ENCODE measurements at places on chromosomes 11 and 22. TPM values are rescaled to one million over a fixed set of nuclear protein-coding genes. Genes with fewer than 3 reads are reported as not detected.

Gene CSNK1E
- total RNA-seq: 99.9 TPM

DNA sequence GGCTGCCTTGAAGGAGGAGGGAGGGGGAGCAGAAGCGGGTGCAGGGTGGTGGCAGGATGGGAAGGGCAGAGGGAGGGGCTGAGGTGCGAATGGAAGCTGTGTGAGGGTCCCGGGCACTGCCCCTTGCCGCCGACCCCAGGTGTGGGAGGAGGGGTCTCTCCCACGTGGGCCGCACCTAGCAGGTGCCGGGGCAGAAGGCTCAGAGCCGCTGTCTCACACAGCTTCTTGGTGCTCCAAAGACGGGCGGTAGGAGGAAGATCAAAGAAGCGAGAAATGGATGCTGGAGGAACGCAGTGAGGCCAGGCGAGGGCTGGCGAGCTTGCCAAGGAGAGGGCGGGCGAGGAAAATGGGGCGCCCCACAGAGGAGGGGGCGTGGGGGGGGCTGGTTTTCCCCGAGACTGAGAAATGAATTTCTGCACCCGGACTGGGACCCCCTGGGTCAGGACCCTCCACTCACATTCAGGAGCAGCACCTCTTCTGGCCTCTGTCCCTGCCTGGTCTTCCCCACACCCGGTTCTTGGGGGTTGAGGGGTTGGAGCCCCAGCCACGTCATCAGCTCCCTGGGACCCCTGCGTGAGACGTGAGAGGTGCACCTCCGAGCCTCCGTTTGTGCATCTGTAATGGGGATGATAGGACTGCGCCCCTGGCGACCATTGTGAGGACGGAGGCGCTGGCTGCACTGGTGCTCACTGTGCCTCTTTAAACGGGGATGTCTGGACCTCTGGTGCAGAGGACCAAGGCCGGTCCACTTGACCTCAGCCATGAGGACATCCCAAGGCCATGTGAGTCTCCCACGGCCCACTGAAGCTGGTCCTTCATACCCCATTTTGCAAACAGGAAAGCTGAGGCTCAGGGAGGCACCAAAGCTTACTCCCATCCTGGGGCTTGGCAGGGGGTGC, 16.8 kb downstream of the LSP1 start:
- no peak overlapping the region for H3K4me3 ChIP-seq
- no peak overlapping the region for H3K27ac ChIP-seq
- peaks cover 45% of the 10 kb centered on the region for H3K4me1 ChIP-seq
- H3K27me3 ChIP-seq: no peaks in the 10 kb centered on the region
- H3K36me3 ChIP-seq: peaks cover 22% of the 10 kb centered on the region

Gene GRIA4
- not detected for total RNA-seq

DNA sequence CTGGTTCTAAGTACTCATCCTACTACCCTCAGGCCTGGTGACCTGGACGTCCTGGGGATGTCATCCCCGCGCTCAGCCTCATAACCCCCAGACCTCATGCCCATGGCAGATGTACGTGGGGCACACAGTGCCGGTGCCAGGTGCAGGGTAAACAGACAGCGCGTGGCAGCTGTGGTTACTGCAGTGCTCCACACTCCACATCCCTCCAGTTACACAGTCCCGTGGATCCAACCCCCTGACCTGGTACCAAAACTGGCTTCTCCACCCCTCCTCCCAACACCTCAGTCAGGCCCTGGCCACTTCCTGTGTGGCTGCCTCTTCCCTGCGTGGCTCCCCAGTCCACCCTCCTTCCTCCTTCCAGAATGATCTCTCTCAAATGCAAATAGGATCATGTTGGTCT, 95.2 kb downstream of the DSCAML1 start:
- H3K36me3 ChIP-seq: no peaks in the 10 kb centered on the region
- peaks cover 19% of the 10 kb centered on the region for H3K27me3 ChIP-seq
- no peak for DNase-seq
- H3K27ac ChIP-seq: no peak overlapping the region
- no peak overlapping the region for H3K4me3 ChIP-seq

DNA sequence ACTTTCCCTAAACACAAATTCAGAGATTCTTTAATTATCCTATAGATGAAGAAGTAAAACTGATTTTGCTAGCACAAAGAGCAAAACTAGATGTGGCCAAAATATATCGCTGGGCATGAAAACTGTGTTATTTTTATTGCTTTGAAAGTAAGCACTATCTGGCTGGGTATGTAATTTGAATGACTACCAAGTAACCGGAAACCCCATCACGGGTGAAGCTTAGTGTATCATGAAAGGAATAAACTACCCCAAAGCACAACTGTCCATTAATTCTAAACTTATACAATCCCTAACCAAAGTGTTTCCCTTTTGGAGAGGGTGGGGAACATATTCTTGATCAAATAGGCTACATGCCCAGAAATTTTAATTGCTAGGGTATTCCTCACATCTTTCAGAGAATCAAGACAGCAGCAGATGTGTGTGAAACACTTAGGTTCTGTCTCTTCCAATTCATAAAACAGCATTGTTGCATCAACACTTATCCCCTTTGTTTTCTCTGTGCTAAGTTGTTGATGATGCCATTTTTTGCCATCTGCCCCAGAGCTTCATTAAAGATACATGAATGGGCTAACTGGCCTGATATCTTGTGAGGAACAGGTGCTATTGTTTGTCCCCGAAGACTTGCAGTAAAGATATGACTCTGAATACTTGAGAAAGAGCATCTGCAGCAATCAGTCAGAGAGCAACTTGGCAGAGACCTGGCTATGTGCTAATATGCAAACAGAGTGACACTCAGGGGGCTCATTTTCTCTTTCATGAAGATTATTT, 238.2 kb downstream of the SOX6 start:
- no peaks in the 10 kb centered on the region for H3K4me1 ChIP-seq
- H3K27me3 ChIP-seq: no peaks in the 10 kb centered on the region
- no peak for DNase-seq
- no peaks in the 10 kb centered on the region for H3K36me3 ChIP-seq
